Iris pigment epithelial cell (primary cell): ENCODE measurements at places on chromosomes 11 and 22.

GRCh38 chr11:133897331-133897650 is 52.0 kb upstream of the SPATA19 start:
- DNase-seq: no peak

- DNase-seq: no peak
Observed at GRCh38 chr22:49436056-49436455, 391.6 kb downstream of the BRD1 start.

- DNase-seq: no peak
Observed at GRCh38 chr11:129210831-129211181, 18.7 kb upstream of the ARHGAP32 start.

- DNase-seq: no peak
Observed at GRCh38 chr22:20106849-20107237, 9.1 kb upstream of the RANBP1 start.

GRCh38 chr11:1040428-1041148 is 4.1 kb upstream of the MUC6 start:
- no peak for DNase-seq

- DNase-seq: no peak
Observed at GRCh38 chr11:12182302-12182675, 71.9 kb downstream of the MICAL2 start.

- peak; percentile 27 for DNase-seq
Observed at GRCh38 chr22:33853200-33854097, 66.8 kb downstream of the LARGE1 start.
